Islet precursor cell (in vitro differentiated cells): ENCODE measurements at places on chromosomes 3 and 15.

GRCh38 chr3:1252061-1252430, 159.2 kb downstream of the CNTN6 start:
- no peak for DNase-seq

- DNase-seq: no peak
Observed at GRCh38 chr15:38555686-38556334, 8.8 kb downstream of the RASGRP1 start.

GRCh38 chr3:97830638-97831037, 8.8 kb downstream of the CRYBG3 start:
- no peak for DNase-seq

GRCh38 chr15:61119556-61119955, 109.5 kb downstream of the RORA start:
- DNase-seq: no peak

GRCh38 chr15:51619331-51620035, 3.1 kb downstream of the DMXL2 start:
- DNase-seq: no peak

- no peak for DNase-seq
Observed at GRCh38 chr3:152319831-152320617, 51.3 kb downstream of the MBNL1 start.

GRCh38 chr3:46812237-46812791, 50.9 kb downstream of the MYL3 start:
- peak; percentile 95 for DNase-seq

GRCh38 chr3:116483135-116483534, 37.8 kb upstream of the LSAMP start:
- DNase-seq: no peak

DNA sequence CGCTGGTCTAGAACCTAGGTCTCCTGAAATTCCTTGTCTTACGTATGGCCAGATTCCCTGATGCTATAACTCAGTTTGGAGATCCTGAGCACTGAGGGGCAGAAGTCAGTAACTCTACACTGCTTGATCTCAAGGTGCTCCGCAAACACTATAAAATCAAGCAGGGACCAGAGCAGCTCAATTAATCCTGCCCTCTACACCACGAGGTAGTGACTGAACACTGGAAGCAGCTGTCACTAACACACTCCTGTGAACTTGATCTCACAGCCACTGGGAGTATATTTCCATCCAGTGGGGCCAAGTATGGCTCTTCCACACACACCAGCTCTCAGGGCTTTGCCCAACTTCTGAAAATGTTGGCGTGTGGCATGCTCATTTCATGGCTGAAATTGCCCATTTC, 51.0 kb downstream of the EDEM1 start:
- DNase-seq: no peak

- DNase-seq: no peak
Observed at GRCh38 chr3:149274220-149274619, 52.6 kb upstream of the CP start.

- no peak for DNase-seq
Observed at GRCh38 chr3:48398701-48399386, 26.8 kb downstream of the FBXW12 start.

DNA sequence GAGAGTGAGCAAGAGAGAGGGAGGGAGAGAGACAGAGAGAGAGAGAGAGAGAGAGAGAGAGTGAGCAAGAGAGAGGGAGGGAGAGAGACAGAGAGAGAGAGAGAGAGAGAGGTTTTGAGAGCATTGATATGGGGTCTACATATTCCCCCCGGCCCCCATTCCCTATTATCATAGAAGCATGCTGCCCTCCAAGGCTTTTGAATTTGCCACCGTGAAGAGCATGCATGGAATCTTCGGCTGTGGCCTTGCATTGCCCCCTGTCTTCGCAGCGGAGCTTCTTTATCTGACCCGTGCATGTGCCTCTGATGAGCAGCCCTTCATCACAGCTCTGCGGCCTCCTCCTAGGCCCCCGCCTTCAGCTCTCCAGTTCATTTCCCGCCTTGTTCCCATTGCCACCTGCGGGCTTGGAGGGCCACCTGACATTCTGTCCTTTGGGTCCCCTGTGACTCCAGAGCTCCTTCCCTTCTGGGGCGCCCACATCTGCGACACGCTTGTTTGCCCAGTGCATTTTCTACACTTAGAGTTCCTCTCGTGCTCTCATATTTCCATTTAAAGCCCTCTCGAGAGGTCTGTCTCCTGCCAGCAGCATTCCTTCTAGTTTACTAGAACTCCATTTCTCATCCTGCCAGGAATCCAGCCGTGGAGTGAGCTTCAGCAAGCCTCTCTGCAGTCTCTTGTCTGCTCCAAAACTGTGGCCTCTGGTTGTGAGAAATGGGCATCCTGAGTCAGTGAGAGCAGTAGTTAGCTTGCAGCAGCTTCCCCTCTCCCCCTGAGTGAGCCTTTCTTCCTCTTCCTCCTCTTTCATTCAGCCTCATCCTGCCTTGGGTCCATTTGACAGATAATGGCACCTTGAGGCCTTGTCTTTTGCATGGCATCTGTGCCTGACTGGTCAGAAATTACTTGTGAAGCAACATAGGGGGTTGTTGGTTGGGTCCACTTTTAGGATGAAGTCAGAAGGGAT, 25.3 kb downstream of the LPP start:
- no peak for DNase-seq

GRCh38 chr15:28018291-28019044, 80.6 kb downstream of the OCA2 start:
- DNase-seq: no peak

GRCh38 chr15:93040288-93041158, 48.5 kb downstream of the RGMA start:
- peak; percentile 44 for DNase-seq

- no peak for DNase-seq
Observed at GRCh38 chr3:148953094-148953493, 38.2 kb upstream of the GYG1 start.

GRCh38 chr3:178325330-178325729, 210.9 kb upstream of the KCNMB2 start:
- DNase-seq: no peak

- peak; percentile 57 for DNase-seq
Observed at GRCh38 chr15:73318463-73319351, 50.1 kb downstream of the HCN4 start.

GRCh38 chr3:13073326-13074005, at the start of gene IQSEC1:
IQSEC1 (minus strand) TSS chr3:13073429; CDS start chr3:13073014, 415 bp downstream.
- DNase-seq: no peak

DNA sequence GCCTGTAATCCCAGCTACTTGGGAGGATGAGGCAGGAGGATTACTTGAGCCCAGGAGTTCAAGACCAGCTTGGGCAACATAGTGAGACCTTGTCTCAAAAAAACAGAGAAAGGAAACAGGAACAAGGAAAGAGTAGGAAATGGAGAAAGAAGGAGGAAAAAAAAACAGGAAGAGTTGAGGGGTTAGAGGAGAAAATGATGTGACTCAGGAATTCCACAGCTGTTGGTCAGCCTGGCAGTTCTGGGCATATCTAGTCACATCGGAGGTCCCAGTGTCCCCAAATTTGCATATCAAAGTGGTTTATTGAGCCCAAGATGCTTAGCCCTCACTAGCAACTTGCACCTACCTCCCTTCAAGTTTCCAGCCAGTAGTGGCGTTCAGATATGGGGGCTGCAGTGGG, 18.8 kb upstream of the JMJD7 start:
- no peak for DNase-seq

- DNase-seq: no peak
Observed at GRCh38 chr3:181402347-181402746, 309.4 kb upstream of the SOX2 start.
